Kidney capillary endothelial cell (primary cell): ENCODE measurements at places on chromosomes 1 and 21.

DNA sequence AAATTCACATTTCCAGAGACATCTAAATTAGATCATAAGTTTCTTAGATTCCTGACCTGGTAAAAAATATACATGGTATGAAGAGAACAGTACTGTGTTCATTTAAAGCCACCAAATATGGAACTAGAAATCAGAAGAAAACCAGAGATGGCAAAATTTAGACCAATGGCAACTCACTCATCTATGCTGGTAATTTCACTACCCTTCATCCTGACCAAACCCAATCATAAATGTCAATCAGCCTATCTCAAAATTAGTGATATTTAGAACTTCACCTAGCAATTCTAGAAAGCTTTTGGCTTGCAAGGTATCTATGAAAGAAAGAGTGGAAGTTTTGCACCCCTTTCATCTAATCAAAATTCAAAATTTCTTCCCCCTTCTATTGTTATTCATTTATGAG, 107.7 kb downstream of the NIBAN1 start:
- no peak for DNase-seq

DNA sequence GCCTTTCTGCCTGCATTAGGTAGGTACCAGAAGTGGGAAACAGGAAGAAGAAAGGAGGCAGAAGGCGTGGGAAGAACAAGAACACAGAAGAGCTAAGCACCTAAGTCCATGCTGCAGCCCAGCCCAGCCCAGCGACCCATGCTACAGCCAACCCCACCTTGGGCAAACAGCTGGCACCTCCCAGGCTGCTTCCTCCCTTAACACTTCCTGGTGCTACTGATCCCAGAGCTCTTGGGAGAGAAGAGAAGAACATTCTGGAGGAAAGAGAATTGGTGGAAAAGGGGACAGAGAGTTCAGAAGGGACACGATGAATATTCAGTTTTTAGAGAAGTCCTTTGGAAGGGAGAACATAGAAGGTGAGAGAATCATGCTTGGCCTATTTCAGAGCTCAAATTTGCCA, 28.5 kb downstream of the PLEKHA6 start:
- no peak for DNase-seq

DNA sequence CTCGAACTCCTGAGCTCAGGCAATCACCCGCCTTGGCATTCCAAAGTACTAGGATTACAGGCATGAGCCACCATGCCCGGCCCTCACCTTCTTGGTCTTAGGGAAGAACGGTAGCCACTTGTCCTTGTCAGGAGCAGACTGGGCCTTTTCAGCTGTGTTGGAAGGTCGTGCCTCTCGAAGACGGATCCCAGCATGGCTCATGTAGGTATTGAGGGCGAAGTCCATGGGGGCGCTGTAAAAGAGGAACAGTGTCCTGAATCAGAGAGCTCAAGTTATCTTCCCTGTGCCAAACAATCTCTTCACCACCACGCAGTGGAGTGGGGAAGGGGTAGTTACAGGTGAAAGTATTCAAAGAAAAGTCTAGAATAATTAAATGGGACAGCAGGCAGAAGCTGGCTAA, 35.9 kb downstream of the LRRC71 start:
- DNase-seq, result no peak

GRCh38 chr1:220991959-220992704, 112.9 kb downstream of the HLX start:
- no peak for DNase-seq

GRCh38 chr1:195415584-195415983, 1192.7 kb downstream of the KCNT2 start:
- no peak for DNase-seq

DNA sequence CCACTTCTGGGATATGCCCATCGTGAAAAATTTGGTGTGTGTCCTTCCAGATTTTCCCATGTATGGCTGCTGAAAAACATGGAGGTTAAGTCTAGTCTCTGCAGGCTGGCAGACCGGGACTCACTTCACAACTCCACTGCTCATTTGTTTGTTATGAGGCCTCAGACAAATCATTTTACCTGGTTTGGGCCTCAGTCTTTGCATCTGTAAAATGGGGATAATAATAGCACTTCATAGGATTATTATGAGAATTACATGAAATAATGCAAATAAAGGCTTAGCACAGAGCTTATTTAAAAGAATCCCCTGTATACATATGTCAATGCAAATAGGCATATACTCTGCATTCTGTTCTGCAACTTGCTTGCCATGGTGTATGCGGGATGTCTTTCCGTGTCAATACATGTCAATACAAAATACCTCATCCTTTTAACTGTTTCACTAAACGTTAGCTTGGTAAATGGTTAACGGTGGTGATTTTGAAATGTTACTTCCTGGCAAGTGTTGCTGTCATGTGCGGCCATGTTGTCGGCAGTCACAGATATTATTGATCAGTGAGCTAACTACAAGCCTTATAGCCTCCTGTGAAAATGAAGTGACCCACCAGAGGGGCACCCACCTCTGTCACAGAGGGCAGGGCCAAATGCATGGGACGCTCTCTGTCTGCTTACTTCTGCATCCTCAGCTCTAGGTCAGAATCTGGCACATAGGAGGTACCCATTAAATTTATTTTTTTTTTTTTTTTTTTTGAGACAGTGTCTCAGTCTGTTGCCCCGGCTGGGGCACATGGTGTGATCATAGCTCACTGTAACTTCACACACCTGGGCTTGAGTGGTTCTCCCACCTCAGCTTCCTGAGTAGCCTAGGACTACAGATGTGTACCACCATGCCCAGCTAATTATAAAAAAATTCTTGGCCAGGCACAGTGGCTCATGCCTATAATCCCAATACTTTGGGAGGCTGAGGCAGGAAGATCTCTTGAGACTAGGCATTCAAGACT, 4.3 kb downstream of the LCK start:
- no peak for DNase-seq

DNA sequence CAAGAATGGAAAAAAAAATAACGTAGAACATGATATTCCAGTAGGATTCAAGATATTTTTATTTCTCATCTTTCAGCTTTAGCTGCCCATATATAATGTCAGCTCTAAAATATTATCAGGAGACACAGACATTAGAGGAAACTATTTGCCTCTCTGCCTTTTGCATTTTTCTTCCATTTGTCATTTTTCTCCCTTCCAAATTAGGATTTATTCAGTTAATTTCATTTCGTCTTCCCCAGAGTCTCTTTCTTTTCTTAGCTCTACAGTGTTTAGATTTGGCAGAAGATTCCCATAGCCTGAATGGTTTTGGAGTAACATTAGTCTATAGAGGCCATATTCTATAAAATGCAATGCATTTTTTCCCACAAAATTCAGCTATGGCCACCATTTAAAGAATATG, 5.1 kb upstream of the ENAH start:
- DNase-seq, result no peak

DNA sequence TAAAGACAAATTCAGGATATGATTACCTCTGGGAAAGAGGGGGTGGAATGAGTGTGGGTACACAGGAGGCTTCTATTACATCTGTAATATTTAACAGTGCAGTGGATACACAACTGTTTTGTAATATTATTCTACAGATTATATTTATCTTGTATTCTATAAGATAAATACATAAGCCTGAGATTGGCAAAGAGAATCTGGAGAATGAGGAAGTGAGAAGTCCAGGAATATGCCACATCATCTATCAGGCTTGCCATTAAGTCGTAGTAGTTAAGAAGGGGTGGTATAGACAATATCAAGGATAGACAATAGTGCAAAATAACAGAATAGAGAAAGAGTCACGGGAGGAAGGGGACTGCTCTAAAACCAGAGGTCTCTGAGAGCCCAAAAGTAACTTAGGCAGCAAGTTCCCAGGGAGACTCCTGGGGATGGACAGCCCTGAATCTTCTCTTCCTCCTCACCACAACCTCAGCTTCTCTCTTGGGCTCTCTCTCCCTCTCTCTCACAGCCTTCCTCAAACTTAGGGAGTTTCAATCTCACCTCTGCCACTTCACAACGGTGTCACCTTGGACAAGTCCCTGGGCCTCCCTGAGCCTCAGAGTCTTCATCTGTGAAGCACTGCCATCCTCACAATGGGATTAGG, 14.0 kb upstream of the PTAFR start:
- no peak for DNase-seq

DNA sequence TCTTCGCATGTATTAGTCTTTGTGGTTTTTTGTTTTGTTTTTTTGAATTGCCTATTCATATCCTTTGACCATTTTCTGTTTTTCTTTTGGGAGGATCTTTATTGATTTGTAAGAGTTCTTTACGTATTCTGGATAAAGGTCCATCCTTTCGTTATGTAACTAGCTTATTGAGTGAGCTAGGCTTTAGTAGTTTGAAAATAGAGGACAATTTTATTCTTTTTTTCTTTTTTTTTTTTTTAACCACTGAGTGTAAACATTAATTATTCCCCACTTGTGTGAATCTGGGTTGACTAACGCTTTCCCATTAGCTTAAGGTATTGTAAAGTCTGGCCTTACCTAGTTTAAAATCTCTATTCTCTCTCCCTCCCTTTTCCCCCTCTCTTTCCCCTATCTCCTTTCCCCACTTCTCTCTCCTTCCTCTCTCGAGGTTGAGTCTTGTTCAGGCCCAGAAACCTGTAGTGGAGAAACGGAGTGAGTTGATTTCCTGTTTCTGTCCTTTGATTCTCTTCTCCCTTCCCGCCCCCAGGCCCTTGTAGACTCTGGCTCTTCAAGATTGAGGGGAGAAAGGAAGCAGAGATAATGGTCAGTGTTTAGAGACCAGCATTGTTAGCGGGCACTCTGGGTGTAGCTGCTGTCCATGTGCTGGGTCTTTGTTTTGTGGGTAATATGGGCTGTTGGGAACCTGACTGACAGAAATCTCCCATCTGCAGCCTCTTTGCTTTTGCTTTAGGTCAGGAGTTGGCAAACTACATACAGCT, 1.5 kb downstream of the MORC3 start:
- peak; percentile 34 for DNase-seq

GRCh38 chr21:15160136-15160535, 95.3 kb upstream of the NRIP1 start:
- no peak for DNase-seq

- DNase-seq, result no peak
Measured at GRCh38 chr1:76006234-76006633, 68.3 kb upstream of the ST6GALNAC3 start.
